ENCODE measurements at places on chromosomes 4 and X. TPM values are rescaled to one million over a fixed set of nuclear protein-coding genes. Genes with fewer than 3 reads are reported as not detected.

The XK gene
- 0.07 TPM for total RNA-seq

The FREM3 gene
- not detected for total RNA-seq

The ZDHHC15 gene
- 0.20 TPM for total RNA-seq

The AFM gene
- total RNA-seq = not detected

The KLHL5 gene
- 17.8 TPM for total RNA-seq

The GAGE12H gene
- not detected for total RNA-seq

The CFAP99 gene
- 0.27 TPM for total RNA-seq

The REPS2 gene
- 1.9 TPM for total RNA-seq

The FATE1 gene
- total RNA-seq = not detected

The ELOVL6 gene
- total RNA-seq = 3.7 TPM

The PGRMC1 gene
- total RNA-seq = 28.4 TPM

Measured in naive thymus-derived CD4-positive, alpha-beta T cell (primary cell).